ENCODE measurements at places on chromosomes 11 and 22.

DNA sequence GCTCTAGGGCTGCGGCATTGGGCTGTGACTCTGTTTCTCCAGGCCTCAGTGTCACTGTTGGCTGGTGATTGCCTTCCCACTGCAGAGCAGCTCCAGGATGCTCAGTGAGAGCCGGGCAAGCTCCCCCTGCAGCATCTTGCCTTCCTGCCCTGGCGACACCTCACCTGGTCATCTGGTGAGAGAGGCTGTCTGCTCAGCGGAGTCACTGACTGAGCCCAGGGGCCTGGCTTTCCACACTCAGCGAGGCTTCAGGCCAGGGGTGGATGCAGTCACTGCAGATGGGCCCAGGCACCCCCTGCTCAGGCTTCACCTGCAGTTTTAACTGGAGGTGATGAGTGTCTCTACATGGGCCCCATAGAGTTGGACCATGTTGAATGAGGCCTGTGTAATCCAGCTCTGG is 136.8 kb downstream of the CACNA1I start:
- H3K4me1 ChIP-seq, result peaks cover 2% of the 10 kb centered on the region
- H3K27me3 ChIP-seq, result peaks cover 56% of the 10 kb centered on the region
- no peaks in the 10 kb centered on the region for H3K36me3 ChIP-seq
- no peak overlapping the region for H3K4me3 ChIP-seq

- H3K27ac ChIP-seq, result no peak overlapping the region
- no peaks in the 10 kb centered on the region for H3K4me1 ChIP-seq
- peaks cover 27% of the 10 kb centered on the region for H3K27me3 ChIP-seq
- H3K4me3 ChIP-seq, result no peak overlapping the region
- no peak for DNase-seq
- H3K36me3 ChIP-seq, result peaks cover 3% of the 10 kb centered on the region
Observed at GRCh38 chr22:21074102-21074715, 28.5 kb downstream of the LRRC74B start.

DNA sequence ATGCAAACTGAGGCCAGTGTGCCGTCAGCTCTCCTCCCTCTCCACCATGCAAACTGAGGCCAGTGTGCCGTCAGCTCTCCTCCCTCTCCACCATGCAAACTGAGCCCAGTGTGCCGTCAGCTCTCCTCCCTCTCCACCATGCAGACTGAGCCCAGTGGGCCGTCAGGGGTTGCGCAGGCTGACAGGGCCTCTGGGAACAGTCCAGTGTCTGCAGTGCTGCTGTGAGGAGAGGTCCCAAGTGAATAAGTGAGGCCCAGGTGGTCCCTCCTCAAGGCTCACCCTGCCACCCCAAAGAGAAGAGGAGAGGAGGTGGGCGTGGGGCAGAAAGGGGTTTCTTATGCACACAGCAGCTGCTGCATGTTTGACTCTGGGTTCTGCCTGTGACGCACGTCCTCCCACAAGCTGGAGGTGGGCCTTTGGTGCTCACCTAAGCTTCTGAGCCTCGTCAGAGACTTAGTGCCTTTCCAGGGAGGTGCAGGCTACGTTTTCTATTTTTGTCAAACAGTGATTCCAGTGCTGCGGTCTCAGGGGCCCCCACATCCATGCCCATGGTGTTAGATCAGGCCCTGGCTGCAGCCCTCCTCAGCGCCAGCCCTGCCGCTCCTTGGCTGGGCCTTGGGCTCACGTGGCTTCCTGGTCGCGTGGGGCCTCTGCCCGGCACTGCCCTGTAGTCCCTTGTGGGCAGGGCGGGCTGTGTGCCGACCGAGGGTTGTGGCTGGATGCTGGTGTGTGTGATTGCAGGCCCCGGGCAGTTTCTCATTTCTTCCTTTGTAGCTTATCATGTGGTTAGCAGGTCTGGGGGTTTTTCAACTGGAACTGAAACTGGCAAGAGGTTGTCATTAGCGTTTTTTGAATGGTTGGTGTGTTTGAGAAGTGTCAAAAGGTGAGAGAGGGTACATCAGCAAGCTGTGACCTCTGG is 7.1 kb downstream of the TPCN2 start:
- H3K27ac ChIP-seq, result peak overlapping the region; percentile 88
- H3K4me3 ChIP-seq, result peak overlapping the region; percentile 42
- peak; percentile 35 for DNase-seq
- no peaks in the 10 kb centered on the region for H3K27me3 ChIP-seq
- peaks cover 35% of the 10 kb centered on the region for H3K4me1 ChIP-seq

- no peak overlapping the region for H3K4me3 ChIP-seq
- no peak overlapping the region for H3K27ac ChIP-seq
- H3K4me1 ChIP-seq, result no peaks in the 10 kb centered on the region
- H3K36me3 ChIP-seq, result no peaks in the 10 kb centered on the region
- peaks cover 18% of the 10 kb centered on the region for H3K27me3 ChIP-seq
Observed at GRCh38 chr11:35998634-35999033, 54.8 kb downstream of the LDLRAD3 start.

GRCh38 chr11:65307298-65308229 is 7.1 kb upstream of the CDC42EP2 start:
- H3K36me3 ChIP-seq, result peaks cover 1% of the 10 kb centered on the region
- no peak overlapping the region for H3K27ac ChIP-seq
- DNase-seq, result no peak
- H3K27me3 ChIP-seq, result no peaks in the 10 kb centered on the region
- no peak overlapping the region for H3K4me3 ChIP-seq

DNA sequence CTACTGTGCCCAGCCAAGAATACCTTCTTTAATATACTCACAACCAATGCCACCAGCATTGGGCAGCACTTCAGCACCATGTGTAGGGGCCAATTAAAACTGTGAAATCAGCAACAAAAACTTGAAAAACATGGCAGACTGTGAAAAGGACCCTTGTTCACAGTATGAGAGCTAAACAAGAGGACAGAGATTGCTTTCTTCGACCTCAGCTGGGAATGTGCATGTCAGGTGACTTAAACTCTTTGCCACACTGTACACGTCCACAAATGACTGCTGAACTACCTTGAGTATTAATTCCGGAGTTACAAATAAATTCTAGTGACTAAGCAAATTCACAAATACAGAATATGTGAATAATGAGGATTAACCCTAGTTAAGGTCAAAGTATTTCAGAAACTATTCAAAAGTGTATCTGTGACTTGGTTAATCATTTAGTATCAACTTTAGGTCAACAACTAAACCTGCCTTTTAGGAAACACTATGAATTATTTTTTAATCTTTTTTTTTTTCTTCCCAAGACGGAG is 33.0 kb downstream of the DDX6 start:
- H3K27ac ChIP-seq, result no peak overlapping the region
- peaks cover 8% of the 10 kb centered on the region for H3K4me1 ChIP-seq
- no peaks in the 10 kb centered on the region for H3K27me3 ChIP-seq

DNA sequence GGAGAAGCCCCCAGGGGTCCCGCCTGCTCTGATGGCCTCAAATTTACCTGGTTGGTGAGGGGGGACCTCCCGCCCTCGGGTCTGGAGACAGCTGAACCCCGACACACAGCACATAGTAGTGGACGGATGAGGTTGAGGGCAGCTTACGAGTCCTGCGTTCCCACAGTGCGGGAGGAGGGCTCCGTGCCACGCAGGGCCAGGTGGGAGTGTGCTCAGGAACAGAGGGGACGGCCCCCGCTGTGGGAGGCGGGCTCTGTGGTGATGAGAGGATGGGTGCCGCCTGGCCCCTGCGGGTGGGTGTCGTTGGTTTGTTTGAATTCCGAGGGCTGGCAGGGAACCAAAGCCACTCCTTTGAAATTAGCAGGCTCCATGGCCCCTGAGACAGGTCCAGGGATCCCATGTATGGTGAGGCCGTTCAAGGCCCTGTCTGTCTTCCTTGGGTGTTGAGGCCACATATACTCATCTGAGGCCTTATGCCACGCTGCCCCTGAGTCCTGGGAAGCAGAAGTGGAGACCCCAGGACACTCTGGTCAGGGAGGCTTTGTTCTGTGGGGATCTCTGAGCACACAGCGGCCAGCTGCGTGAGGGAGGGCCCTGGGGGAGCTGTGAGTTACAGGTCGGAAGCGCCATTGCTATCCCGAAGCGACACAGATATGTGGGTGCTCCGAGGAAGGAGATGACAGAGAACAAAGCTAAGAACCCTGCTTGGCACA is 21.9 kb downstream of the NADSYN1 start:
- no peaks in the 10 kb centered on the region for H3K27me3 ChIP-seq
- no peak overlapping the region for H3K4me3 ChIP-seq
- DNase-seq, result no peak
- H3K36me3 ChIP-seq, result peaks cover 32% of the 10 kb centered on the region
- H3K27ac ChIP-seq, result no peak overlapping the region

DNA sequence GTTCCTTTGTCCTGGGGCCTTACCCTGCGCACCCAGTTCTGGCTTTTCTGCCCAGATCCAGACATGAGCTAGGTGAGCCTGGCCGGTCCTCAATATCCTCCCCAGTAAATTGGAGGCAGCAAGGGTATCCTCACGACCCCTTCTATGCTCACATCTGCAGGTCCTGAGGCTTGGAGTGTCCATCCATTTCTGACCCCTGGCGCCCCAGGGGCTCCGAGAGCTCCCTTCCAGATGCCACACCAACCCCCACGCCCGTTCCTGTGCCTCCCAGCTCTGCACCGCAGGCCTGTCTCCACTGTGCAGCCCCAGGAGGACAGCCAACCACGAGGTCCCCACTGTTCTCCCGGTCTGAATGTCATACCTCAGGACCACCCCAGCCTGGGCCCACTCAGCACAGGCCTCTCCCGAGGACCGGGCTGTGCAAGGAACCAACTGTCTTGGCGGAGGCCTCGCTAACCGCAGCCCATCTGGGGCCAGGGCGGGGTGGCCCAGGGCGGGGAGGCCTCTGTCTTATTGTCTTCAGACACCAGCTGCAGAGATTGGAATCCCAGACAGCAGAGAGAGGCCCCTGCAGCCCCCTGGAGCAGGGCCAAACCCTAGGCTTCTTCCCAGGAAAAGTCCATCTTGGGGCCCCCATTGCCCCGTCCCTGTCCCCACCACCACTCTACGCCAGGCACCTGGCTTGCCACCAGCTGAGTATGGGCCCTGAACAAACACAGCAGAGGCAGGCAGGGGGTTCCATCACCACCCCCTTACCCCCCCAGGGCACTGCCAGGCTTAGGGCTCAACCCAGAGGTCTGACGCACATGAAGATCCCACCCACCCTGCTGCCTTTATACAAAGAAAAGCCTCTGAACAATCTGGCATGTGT is 39.3 kb downstream of the ALX4 start:
- H3K27ac ChIP-seq, result no peak overlapping the region
- H3K4me3 ChIP-seq, result no peak overlapping the region
- peaks cover 4% of the 10 kb centered on the region for H3K4me1 ChIP-seq
- peaks cover 19% of the 10 kb centered on the region for H3K27me3 ChIP-seq
- DNase-seq, result no peak
- H3K36me3 ChIP-seq, result no peaks in the 10 kb centered on the region

DNA sequence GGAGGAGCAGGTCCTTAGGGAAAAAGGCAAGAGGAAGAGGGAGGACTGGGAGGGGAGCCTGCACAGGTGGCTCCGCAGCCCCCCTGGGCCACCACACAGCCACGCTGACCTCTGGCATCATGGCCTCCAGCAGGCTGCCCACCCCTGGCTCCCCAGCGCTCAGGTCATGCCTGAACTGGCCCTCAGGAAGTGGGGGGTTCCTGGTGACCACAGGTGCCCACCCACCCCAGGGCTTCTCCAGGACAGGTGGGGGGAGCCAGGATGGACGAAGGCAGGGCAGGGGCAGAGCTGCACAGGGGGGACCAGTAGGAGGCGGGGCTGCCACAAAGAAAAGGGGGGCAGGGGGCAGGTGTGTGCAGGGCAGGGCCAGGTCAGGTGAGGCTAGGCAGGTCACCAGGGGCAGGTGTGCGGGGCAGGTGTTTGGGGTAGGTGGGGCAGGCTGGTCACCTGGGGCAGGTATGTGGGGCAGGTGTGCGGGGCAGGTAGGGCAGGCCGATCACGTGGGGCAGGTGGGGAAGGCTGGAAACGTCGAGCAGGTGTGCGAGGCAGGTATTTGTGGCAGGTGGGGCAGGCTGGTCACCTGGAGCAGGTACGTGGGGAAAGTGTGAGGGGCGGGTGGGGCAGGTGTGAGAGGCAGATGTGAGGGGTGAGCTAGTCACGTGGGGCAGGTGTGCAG is 997 bp downstream of the DEAF1 start:
- peak overlapping the region; percentile 87 for H3K4me3 ChIP-seq
- H3K27me3 ChIP-seq, result no peaks in the 10 kb centered on the region
- peaks cover 29% of the 10 kb centered on the region for H3K4me1 ChIP-seq

DNA sequence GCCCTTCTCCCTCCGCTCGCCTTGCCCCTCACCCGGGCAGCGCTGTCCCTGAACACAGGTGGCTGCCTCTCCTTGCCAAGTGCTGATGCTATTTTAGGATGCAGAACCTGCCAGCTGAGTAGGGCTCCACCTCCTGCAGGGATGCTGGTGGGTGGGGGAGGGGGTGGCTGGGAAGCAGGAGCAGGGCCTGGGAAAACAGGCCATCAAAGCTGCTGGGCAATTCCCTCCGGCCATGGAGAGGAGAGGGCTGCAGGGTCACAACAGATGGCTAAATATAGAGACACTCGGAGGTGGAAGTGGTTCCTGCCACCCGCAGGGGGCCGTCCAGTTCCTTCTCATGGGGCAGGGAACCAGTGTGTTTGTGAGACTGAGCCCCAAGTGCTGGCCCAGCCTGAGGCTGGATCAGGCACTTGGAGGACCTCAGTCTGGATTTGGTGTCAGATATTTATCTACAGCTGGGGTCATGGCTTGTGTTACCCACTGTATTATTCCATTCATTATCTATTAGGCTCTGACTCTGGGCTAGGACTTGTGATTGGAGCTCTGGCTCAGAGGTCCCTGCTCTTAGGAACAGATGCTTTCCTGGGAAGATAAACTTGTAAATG is 59.6 kb downstream of the LRRC32 start:
- no peaks in the 10 kb centered on the region for H3K36me3 ChIP-seq
- H3K27me3 ChIP-seq, result no peaks in the 10 kb centered on the region
- no peak overlapping the region for H3K27ac ChIP-seq
- H3K4me1 ChIP-seq, result no peaks in the 10 kb centered on the region
- no peak overlapping the region for H3K4me3 ChIP-seq
- no peak for DNase-seq
